ENCODE measurements at places on chromosomes 13 and 19.

GRCh38 chr13:56735537-56735942, 405.2 kb upstream of the PRR20A start:
- H3K27me3 ChIP-seq = no peaks in the 10 kb centered on the region
- DNase-seq = no peak
- no peaks in the 10 kb centered on the region for H3K36me3 ChIP-seq

GRCh38 chr13:94712812-94713560, 641 bp upstream of the SOX21 start:
- H3K36me3 ChIP-seq = no peaks in the 10 kb centered on the region
- no peak overlapping the region for H3K27ac ChIP-seq
- H3K27me3 ChIP-seq = peaks cover 54% of the 10 kb centered on the region
- H3K4me1 ChIP-seq = peaks cover 9% of the 10 kb centered on the region

GRCh38 chr19:3538965-3539755, at the start of gene TEKTIP1:
TSS of gene TEKTIP1 (plus strand) at chr19:3539174. CDS start at chr19:3539178, 4 bp downstream.
- H3K4me3 ChIP-seq = no peak within 1 kb of the TSS
- no peaks in the 10 kb centered on the region for H3K4me1 ChIP-seq
- no peaks in the 10 kb centered on the region for H3K27me3 ChIP-seq
- no peak within 1 kb of the TSS for H3K27ac ChIP-seq
- H3K36me3 ChIP-seq = peaks cover 4% of the 10 kb centered on the region

GRCh38 chr19:12938779-12939601, 581 bp downstream of the CALR start:
- peak overlapping the region; percentile 83 for H3K27ac ChIP-seq
- peak overlapping the region; percentile 91 for H3K4me3 ChIP-seq
- peak; percentile 30 for DNase-seq
- no peaks in the 10 kb centered on the region for H3K27me3 ChIP-seq
- peaks cover 31% of the 10 kb centered on the region for H3K4me1 ChIP-seq

DNA sequence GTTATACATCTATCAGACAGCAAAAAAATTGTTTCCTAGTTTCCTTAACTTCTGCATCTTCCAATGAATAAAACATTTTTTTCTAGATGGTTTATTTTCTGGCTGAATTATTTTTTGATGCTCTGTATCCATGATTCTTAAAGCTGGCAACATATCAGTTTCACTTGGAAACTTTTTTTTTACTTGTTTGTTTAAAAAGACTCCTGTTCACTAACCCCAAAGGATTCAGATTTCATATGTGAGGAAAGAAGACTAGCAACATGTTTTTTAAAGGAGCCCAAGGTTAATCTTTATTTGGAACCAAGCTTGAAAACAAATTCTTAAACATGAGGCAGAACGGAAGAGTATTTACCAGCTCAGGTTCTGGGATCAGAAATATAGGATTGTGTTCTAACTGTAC, 632.3 kb downstream of the SLITRK6 start:
- no peaks in the 10 kb centered on the region for H3K4me1 ChIP-seq
- no peaks in the 10 kb centered on the region for H3K27me3 ChIP-seq
- H3K27ac ChIP-seq = no peak overlapping the region
- no peak overlapping the region for H3K4me3 ChIP-seq
- no peaks in the 10 kb centered on the region for H3K36me3 ChIP-seq
- no peak for DNase-seq

GRCh38 chr13:26919311-26919710, 158.7 kb upstream of the GPR12 start:
- H3K27ac ChIP-seq = no peak overlapping the region
- no peaks in the 10 kb centered on the region for H3K36me3 ChIP-seq
- peak; percentile 57 for DNase-seq
- peaks cover 6% of the 10 kb centered on the region for H3K27me3 ChIP-seq
- H3K4me1 ChIP-seq = peaks cover 5% of the 10 kb centered on the region

DNA sequence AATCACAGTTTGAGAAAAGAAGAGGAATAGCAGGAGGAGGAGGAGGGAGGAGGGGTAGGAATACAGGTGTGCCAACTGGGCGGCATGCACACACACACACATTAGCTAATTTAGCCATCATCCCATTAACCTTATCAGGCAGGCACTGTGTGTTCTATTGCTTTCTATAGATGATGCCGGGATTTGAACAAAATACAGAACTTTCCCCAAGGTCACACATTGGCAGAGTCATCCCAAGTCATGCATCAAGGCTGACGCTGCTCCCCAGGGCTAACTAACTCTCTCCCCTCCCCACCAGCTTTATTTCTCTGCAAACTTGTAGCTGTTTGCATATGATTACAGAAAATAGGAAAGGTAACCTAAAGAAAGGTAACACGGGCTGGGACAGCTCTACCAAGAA, 83.0 kb downstream of the NUFIP1 start:
- peaks cover 23% of the 10 kb centered on the region for H3K4me1 ChIP-seq
- H3K27me3 ChIP-seq = no peaks in the 10 kb centered on the region
- H3K36me3 ChIP-seq = no peaks in the 10 kb centered on the region
- no peak overlapping the region for H3K4me3 ChIP-seq
- DNase-seq = no peak

GRCh38 chr13:100954430-100955305, 280.1 kb upstream of the TMTC4 start:
- no peaks in the 10 kb centered on the region for H3K27me3 ChIP-seq
- H3K36me3 ChIP-seq = no peaks in the 10 kb centered on the region
- no peak overlapping the region for H3K4me3 ChIP-seq

DNA sequence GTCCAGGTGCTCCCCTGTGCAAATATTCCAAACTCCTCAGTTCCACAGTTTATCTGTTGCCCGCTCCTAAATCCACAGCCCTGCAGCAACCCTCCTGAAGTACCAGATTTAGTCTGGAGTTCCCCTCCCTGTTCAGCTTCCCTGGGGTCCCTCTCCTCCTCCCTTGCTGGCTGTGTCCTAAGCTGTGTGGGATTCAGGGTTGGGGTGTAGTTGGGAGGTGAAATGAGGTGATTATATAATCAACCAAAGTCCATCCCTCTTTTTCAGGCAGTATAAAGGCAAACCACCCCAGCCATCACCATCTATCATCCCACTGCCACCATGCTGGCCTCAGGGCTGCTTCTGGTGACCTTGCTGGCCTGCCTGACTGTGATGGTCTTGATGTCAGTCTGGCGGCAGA, at the start of gene CYP2A13:
Gene CYP2A13 (plus strand): TSS at position 301 of the 400 bp plus-strand sequence. CDS start 21 bp downstream, at position 322.
- DNase-seq = no peak
- no peaks in the 10 kb centered on the region for H3K4me1 ChIP-seq
- no peak within 1 kb of the TSS for H3K4me3 ChIP-seq
- no peak within 1 kb of the TSS for H3K27ac ChIP-seq
- no peaks in the 10 kb centered on the region for H3K36me3 ChIP-seq

DNA sequence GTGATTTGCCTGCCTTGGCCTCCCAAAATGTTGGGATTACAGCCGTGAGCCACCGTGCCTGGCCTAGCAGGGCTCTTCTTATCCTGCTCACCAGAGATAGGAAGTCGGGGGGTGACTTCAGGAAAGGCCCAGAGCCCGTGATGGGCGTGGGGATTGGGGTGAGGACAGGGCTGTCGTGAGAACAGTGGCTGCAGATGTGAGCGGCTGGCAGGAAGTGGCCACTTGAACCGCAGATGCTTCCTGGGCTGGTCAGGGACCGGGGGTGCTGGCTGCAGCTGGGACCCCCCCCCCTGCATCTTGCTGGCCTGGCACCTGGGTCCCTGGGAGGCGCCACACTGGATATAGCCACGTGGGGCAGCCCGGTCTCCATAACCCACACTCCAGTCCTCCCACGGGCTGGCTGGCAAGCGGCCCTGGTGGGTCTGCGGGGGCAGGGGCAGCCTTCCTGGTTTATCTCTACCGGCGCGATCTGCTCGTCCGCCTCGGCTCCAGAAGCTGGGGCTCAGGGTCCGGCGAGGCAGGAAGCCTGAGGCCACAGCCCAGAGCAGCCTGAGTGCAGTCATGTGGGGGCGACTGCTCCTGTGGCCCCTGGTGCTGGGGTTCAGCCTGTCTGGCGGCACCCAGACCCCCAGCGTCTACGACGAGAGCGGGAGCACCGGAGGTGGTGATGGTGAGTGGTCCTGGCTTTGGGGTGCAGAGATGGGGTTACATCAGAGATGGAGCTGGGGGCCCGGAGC, at the start of gene F2RL3:
Gene F2RL3 (plus strand): TSS at position 371 of the 737 bp plus-strand sequence. CDS start 191 bp downstream, at position 562.
- no peak within 1 kb of the TSS for H3K4me3 ChIP-seq
- H3K27ac ChIP-seq = no peak within 1 kb of the TSS
- peak; percentile 2 for DNase-seq
- H3K27me3 ChIP-seq = no peaks in the 10 kb centered on the region
- no peaks in the 10 kb centered on the region for H3K4me1 ChIP-seq
- H3K36me3 ChIP-seq = no peaks in the 10 kb centered on the region

DNA sequence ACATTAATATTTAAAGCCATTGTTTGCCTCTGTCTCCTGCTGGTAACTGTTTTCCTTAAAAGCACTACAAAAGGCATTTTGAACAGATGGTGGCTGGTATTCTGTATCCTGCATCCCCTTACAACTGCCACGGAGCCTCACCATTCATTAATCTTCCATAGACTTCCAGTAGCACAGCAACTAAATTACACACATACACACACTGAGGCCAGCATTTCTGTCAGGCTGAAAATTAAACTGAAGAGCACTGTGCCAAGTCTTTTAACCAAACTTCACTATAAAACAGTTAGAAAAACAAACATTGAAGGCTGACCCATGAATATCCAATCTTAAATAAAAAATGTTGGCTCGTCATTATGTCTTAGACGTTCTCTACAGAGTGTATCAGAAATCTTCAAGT, 697.8 kb downstream of the DACH1 start:
- no peaks in the 10 kb centered on the region for H3K36me3 ChIP-seq
- no peaks in the 10 kb centered on the region for H3K27me3 ChIP-seq

- peaks cover 68% of the 10 kb centered on the region for H3K36me3 ChIP-seq
- DNase-seq = no peak
- no peaks in the 10 kb centered on the region for H3K27me3 ChIP-seq
Measured at GRCh38 chr13:23348262-23349127, 85.0 kb downstream of the SACS start.

DNA sequence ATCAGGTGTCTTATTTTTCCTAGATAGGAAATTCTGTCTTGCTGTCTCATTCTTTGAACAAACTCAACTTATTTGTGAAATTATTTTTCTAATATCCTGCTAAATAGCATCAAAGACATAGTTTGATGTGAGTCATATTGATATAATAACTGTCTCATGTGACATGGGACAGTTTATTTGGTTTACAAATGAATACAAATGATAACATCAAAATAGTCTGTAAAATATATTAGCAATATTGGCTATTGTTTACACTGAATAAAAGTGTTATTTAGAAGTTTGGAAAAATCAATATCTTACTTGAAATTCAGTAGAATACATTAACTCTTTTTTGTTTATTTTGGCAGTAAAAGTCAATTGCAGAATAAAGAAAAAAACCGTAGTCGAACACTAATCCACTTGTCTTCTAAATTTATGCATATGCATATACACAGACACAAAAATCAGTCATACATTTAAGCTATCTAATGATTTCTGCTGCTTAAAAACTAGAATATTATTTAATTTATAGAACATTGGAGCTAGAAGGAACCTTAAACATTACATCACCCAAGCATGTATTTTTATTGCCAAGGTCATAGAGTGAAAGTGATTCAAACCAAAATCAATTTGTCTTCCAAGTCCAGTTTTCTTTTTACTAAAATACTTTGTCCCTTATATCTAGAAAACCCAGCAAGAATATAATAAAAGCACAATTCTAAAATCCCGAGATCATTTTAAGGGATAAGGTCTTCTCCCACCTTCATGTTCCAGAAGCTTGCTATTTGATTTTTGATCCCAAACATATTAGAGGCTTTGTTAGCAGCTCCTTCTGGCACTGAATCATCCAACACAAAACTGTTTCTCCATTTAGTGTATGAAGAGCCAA, 776.5 kb upstream of the SLITRK1 start:
- H3K27me3 ChIP-seq = no peaks in the 10 kb centered on the region
- no peaks in the 10 kb centered on the region for H3K36me3 ChIP-seq

DNA sequence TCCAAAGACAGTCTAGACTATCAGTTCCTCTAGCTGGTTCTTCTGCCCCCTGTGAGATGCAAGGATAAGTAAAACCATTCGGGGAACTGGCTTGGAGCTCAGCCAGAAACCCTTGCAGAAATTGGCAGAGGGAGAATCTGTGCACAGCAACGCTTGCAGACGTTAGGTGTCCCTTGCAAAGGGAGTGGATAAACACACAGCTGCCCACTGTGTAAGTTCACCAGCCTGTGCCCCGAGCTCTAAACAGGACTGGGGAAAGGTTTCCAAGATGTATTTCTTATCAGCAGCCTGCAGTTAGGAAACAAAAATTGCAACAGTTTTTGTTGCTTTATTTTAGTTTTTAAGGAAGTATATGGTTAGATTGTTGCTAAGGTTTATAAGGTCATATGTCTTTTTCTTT, 19.0 kb upstream of the ADGRE1 start:
- no peak overlapping the region for H3K27ac ChIP-seq
- no peaks in the 10 kb centered on the region for H3K4me1 ChIP-seq
- no peak overlapping the region for H3K4me3 ChIP-seq

GRCh38 chr13:106121173-106121754, 414.2 kb downstream of the EFNB2 start:
- no peak for DNase-seq
- H3K4me1 ChIP-seq = peaks cover 21% of the 10 kb centered on the region
- no peak overlapping the region for H3K4me3 ChIP-seq

DNA sequence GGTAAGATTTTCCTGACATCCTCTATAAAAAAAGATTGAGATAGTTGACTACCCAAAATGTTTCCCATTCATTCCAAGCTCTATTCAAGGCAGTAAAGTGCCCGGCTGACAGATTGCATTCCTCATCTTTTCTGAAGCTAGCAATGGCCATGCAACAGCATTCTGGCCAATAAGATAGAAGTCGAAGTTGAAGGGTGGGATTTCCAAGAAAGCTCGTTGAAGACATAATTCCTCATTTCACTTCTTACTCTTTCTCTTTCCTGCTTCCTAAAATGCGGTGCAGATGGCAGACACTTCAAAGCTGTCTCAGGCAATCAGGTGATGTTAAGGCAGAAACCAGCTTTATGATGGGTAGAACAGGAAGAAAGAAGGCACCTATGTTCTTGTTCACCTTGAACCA, 13.4 kb upstream of the ALOX5AP start:
- peaks cover 30% of the 10 kb centered on the region for H3K4me1 ChIP-seq
- no peak for DNase-seq
- H3K36me3 ChIP-seq = no peaks in the 10 kb centered on the region
- H3K4me3 ChIP-seq = no peak overlapping the region
- no peak overlapping the region for H3K27ac ChIP-seq

GRCh38 chr19:34767951-34768350, 5.1 kb downstream of the ZNF599 start:
- peaks cover 8% of the 10 kb centered on the region for H3K4me1 ChIP-seq
- DNase-seq = no peak
- H3K4me3 ChIP-seq = no peak overlapping the region

GRCh38 chr13:98460516-98460915, 116.4 kb downstream of the STK24 start:
- no peak for DNase-seq
- H3K36me3 ChIP-seq = peaks cover 25% of the 10 kb centered on the region
- no peaks in the 10 kb centered on the region for H3K4me1 ChIP-seq
- no peaks in the 10 kb centered on the region for H3K27me3 ChIP-seq
- H3K4me3 ChIP-seq = no peak overlapping the region

GRCh38 chr19:6250909-6251308, 28.9 kb downstream of the MLLT1 start:
- peak overlapping the region; percentile 31 for H3K27ac ChIP-seq
- DNase-seq = no peak
- peaks cover 2% of the 10 kb centered on the region for H3K36me3 ChIP-seq
- no peaks in the 10 kb centered on the region for H3K27me3 ChIP-seq
- peak overlapping the region; percentile 5 for H3K4me3 ChIP-seq
- H3K4me1 ChIP-seq = peaks cover 36% of the 10 kb centered on the region

GRCh38 chr13:43918636-43919035, 38.9 kb downstream of the LACC1 start:
- no peaks in the 10 kb centered on the region for H3K36me3 ChIP-seq
- H3K4me1 ChIP-seq = no peaks in the 10 kb centered on the region
- no peak for DNase-seq
- H3K27ac ChIP-seq = no peak overlapping the region
- no peaks in the 10 kb centered on the region for H3K27me3 ChIP-seq

GRCh38 chr19:3114811-3115210, 20.6 kb downstream of the GNA11 start:
- H3K36me3 ChIP-seq = no peaks in the 10 kb centered on the region
- H3K4me3 ChIP-seq = no peak overlapping the region
- no peaks in the 10 kb centered on the region for H3K27me3 ChIP-seq
- H3K4me1 ChIP-seq = no peaks in the 10 kb centered on the region

Data from astrocyte (in vitro differentiated cells and primary cell).